ENCODE measurements at places on chromosomes 4 and X. TPM values are rescaled to one million over a fixed set of nuclear protein-coding genes. Genes with fewer than 3 reads are reported as not detected.

GAGE12J gene
- not detected for polyA plus RNA-seq

CC2D2A gene
- polyA plus RNA-seq, result 49.0 TPM

TMEM128 gene
- 45.1 TPM for polyA plus RNA-seq

RHOXF2 gene
- not detected for polyA plus RNA-seq

TMEM175 gene
- 22.3 TPM for polyA plus RNA-seq

FREM3 gene
- 0.16 TPM for polyA plus RNA-seq

- no peak for DNase-seq
Observed at GRCh38 chr4:145808021-145808650, 128.2 kb downstream of the C4orf51 start.

DNA sequence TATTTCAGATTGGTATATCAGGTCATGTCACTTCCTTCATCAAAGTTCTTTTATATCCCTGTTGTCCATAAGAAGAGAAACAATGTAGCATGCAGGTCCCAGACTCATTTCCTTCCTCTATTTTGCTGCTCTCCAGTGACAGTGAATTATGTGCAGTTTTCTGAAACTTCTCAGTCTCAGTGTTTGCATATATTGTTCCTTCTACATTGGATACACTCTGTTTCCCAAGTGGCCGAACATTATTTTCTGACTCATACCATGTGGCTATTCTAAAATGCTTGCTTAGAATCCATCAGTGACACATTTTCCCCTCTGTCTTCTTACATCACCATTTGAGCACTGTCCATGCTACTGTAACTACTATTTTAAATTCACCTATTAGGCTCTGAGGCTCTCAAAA is 305.7 kb downstream of the PDHA2 start:
- no peak for DNase-seq

DNA sequence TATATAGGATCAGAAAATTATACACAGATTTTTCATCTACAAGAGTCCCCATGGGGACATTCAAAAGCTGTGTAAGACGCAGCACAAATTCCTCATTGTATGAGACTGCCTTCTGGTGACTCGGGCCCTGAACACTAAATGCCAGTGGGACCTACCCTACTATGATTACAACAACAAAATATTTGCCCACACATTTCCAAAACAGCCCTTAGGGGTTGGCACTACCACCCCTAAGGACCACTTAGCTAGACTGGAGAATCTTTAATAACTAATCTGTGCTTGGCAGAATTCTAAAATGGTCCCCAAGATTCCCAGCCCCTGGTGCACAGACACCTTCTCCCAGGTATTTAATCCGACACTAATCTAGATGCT is 29.1 kb downstream of the UCHL1 start:
- no peak for DNase-seq

DNA sequence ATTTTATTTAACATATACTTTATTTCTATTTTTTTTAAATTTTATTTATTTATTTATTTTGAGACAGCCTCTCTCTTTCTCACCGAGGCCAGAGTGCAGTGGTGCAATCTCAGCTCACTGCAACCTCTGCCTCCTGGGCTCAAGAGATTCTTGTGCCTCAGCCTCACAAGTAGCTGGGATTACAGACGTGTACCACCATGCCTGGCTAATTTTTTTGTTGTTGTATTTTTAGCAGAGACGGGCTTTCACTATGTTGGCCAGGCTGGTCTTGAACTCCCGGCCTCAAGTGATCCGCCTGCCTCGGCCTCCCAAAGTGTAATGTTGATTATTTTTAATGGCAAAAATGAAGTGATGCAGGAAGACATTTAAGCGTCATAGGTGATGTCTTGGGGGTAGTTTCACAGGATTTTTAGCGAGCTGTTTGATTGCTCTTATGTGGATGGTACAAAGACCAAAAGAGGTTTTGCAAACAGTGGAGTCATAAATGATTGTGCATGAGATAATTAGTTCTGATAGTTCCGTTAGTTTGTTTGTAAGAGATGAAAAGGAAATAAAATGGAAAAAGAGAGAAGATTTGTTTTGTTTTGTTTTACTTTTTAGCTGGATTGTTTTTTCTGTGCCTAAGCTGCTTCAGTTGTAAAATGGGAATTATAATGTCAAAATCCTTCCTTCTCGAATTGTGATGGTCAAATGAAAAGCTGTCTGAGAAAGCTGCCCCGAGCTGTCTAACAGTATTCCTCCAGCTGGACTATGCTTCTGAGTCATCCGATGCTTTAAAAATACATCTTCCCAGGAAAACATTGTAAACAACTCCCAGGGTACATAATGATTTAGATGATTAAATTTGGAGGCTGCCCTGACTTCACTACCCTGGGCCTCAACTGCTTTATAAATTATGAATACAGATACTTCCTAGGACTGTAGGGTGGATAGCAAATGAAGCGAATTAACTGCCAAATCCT is 14.7 kb downstream of the RHOH start:
- DNase-seq, result no peak

- no peak for DNase-seq
Observed at GRCh38 chr4:152460488-152460887, 75.4 kb downstream of the FBXW7 start.

DNA sequence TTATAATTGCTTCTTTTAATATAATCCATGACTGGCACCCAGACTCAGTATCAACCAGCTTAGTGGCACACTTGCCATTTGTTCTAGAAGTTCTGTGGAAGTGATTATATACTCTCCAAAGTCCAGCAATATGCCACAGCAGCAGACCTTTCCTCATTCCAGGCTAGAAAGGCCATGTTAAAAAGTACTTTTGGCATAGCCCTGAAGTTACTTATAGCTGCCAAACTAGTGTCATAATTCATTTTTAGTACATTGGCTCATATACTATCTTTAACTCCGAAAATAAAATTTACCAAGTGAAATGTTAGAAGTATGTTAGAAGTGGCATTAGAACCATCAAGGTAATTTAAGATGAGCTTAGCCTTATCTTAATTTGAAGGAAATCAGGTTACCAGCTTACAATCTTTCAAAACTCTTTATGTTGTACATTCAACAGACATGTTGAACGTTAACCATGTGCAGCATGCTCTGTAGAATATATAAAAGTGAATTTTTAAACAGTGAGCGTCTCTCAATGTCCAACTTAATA is 714.2 kb upstream of the LCORL start:
- no peak for DNase-seq

GRCh38 chr4:147367891-147368290 is 113.0 kb upstream of the EDNRA start:
- DNase-seq, result no peak

DNA sequence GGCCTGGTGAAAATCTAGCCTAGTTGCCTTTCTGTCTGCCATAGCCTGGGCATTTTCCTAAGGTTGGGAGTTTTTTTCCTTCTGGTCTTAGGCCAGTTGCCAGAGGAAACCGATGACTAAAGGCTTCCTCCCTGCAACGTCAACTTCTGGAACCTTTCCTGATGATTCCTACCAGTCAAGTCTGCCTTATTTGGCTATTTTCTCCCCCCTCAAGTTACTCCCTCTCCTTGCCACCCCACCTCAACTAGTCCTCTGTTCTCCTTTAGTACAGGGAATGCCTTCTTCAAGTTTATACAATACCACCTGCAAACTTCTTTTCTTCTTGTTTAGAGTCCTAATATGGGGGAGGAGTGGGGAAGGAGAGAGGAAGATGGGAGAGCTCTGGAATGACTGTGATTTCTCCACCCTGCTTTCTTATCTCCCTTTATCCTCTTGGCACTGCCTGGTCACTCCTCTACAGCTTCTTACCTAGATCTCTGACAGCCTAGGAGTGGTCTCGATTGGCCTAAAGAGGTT is 10.6 kb downstream of the MSN start:
- DNase-seq, result no peak

- no peak for DNase-seq
Observed at GRCh38 chr4:477686-478085, 21.3 kb downstream of the ZNF721 start.

- no peak for DNase-seq
Observed at GRCh38 chr4:83036991-83037665, 2.1 kb downstream of the COPS4 start.

DNA sequence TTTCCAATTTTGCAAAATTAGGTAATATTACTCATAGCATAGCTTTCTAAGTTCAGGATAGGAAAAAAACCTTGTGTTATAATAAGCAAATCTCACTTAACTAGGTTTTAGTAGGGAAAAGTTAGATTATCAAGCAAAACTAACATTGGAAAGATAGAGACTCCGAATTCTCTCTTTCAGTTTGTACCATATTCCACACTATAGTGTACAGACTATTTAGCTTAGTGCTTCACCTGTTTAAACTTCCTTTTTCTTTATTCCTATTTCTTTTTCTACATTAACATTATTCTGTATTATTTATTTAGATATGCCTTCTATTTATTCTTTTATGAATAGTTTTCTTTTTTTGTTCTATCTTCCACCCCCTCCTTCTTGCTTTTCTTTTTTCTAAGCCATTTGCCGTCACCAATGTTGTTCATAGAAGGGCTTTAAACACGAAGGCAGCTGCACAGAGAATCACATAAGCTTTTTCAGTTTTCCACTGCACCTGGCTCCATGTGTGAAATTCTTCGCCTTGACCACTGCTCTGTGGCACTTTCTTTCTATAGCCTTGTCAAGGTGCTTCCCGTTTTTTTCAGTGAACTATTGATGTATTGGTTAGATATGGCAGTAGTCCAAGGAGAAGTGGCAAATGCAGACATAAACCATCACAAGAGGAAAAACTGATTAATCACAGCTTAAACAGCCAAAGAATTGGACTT is 8.5 kb downstream of the PCDH10 start:
- DNase-seq, result no peak

DNA sequence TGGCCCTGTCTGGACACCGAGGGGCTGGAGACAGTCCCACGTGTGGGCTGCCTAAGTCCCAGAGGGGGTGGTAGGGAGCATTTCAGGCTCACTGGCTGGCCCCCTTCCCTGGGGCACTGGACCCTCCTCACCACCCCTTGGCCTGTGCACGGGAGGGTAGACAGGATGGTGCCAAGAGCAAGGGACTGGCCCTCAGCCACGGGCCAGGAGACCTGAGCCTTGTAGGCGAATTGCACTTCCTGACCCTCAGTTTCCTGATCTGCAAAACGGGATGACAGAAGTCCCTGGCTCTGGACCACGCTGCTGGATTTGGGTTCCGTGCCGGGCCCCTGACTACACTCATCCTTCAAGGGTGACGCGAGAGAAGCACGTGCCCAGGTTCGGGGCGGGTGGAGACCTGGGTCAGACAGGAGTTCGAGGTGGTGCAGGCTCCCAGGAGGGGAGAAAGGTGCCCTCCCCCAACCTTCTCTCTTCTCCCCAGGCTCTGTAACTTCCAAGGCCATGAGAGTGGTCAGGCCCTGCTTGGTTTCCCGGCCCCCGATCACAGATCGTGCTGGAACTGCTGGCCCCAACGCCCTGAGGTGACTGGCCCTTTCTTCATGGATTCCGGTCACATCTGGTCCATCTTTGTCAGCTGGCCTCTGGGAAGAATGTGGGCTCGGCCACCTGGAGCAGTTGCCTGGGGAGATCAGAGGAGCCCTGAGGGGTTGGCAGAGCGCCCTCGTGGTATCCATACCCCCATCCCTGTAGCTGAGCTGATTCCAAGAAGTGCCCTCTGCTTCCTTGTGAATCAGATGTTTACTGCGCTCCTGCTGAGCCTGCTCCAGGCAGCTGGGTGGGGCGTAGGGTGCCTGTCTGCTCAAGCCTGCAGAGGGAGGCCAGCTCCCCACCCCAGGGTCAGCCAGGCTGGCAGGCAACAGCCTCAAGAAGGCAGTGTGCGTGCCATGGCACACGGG is 3.3 kb downstream of the SH3BP2 start:
- no peak for DNase-seq

DNA sequence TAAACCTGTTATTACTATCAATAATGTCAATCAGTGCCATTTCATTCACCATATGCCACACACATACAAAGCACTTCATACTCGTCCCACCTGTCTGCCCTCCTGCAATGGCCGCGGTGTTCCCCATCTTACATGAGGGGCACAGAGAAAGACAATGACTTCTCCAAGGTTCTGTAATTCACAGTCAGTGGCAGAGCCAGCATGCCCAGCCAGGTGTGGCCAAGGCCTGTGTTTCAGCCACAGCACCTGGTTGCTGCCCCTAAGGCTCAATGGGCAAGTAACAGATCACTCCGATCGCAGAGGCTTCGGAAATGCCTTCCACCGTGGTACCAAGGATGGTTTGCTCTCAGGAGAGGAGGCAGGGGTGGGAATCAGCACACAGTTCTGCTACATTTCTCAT is 10.9 kb downstream of the AFAP1 start:
- DNase-seq, result no peak

- no peak for DNase-seq
Observed at GRCh38 chr4:83758285-83758684, 222.4 kb downstream of the GPAT3 start.
